ENCODE measurements at places on chromosomes 7 and 10. TPM values are rescaled to one million over a fixed set of nuclear protein-coding genes. Genes with fewer than 3 reads are reported as not detected.

- DNase-seq: no peak
These were observed 250.4 kb upstream of the FZD8 start for GRCh38 chr10:35892526-35892925.

RAB19 gene
- not detected for polyA plus RNA-seq

DNA sequence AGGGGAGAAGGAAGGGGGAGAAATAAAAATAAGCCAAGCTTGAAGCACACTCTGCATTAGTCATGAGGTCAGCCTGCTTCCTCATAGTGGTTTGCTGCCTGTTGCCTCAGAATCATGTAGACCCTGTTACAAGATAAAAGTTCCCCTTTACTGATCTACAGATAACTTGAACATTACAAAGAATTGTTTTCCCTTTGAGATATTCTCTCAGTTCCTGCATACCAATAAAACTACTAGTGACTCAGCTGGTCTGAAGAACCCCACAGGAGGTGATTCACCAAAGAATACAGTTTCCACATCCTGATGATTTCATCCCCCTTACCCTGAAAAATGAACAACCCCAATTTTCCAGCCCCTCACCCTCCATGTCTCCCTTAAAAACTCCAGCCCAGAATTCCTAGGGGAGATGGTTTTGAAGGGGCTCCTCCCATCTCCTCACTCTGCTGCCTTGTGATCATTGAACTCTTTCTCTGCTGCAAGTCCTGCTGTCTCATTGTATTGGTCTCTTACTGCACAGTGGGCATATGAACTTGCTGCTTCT is 31.5 kb upstream of the NRP1 start:
- no peak for DNase-seq

IGFBP3 gene
- polyA plus RNA-seq: 108 TPM

ST8SIA6 gene
- polyA plus RNA-seq: 1.5 TPM

- no peak for DNase-seq
These were observed 21.3 kb downstream of the TAS2R16 start for GRCh38 chr7:122974229-122974628.

All from small intestine (tissue), 16 donors.